Fibroblast of lung (primary cell): ENCODE measurements at places on chromosomes 12 and 14. TPM values are rescaled to one million over a fixed set of nuclear protein-coding genes. Genes with fewer than 3 reads are reported as not detected.

Gene RASSF8
- 50.6 and 52.8 TPM in 2 replicates for total RNA-seq

Gene KRT82
- not detected in 2 replicates for total RNA-seq

Gene CRIP2
- total RNA-seq = 37.5 and 68.5 TPM in 2 replicates

Gene CCDC177
- total RNA-seq = not detected in 2 replicates

Gene TAS2R14
- 2.1 and 2.6 TPM in 2 replicates for total RNA-seq

Gene TRIM9
- total RNA-seq = 0.50 and 0.51 TPM in 2 replicates
